ENCODE measurements at places on chromosomes 6 and 20.

DNA sequence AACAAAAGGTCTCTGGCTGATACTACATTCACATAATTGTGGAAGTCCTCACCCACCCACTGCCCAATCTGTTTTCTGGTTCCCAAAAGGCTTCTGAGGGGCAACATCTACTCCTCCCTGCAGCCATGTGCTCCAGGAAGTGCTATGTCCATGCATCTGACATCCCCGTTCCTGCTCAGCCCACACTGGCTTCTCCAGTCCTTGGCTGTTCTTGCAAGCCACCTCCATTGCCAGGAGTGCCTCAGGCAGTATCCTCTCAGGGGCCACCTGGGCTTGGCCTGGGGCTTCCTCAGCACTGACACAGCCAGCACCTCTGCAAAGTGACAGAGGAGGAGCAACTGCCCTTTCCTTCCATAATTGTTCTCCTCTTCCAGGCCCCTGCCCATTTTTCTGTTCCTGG is 18.3 kb downstream of the ARHGAP18 start:
- DNase-seq, result no peak
- H3K4me3 ChIP-seq, result no peak overlapping the region
- no peaks in the 10 kb centered on the region for H3K27me3 ChIP-seq
- H3K4me1 ChIP-seq, result peaks cover 20% of the 10 kb centered on the region

- no peak overlapping the region for H3K27ac ChIP-seq
- H3K4me3 ChIP-seq, result no peak overlapping the region
- H3K36me3 ChIP-seq, result no peaks in the 10 kb centered on the region
- H3K27me3 ChIP-seq, result no peaks in the 10 kb centered on the region
Observed at GRCh38 chr6:121616406-121616805, 181.0 kb downstream of the GJA1 start.

- DNase-seq, result no peak
- H3K27ac ChIP-seq, result peak overlapping the region; percentile 76
- no peaks in the 10 kb centered on the region for H3K27me3 ChIP-seq
- peaks cover 38% of the 10 kb centered on the region for H3K36me3 ChIP-seq
- peaks cover 16% of the 10 kb centered on the region for H3K4me1 ChIP-seq
Observed at GRCh38 chr20:32236048-32236533, 28.4 kb downstream of the POFUT1 start.

GRCh38 chr6:2033544-2033943 is 211.9 kb downstream of the GMDS start:
- H3K27ac ChIP-seq, result no peak overlapping the region
- H3K4me1 ChIP-seq, result peaks cover 43% of the 10 kb centered on the region
- peaks cover 9% of the 10 kb centered on the region for H3K27me3 ChIP-seq
- H3K4me3 ChIP-seq, result no peak overlapping the region

GRCh38 chr6:128827675-128828464 is 55.1 kb upstream of the LAMA2 start:
- H3K4me1 ChIP-seq, result no peaks in the 10 kb centered on the region
- H3K4me3 ChIP-seq, result no peak overlapping the region
- H3K27me3 ChIP-seq, result peaks cover 13% of the 10 kb centered on the region
- DNase-seq, result no peak

- peaks cover 17% of the 10 kb centered on the region for H3K4me1 ChIP-seq
- H3K4me3 ChIP-seq, result no peak overlapping the region
Observed at GRCh38 chr6:23526526-23526925, 599.5 kb upstream of the NRSN1 start.

DNA sequence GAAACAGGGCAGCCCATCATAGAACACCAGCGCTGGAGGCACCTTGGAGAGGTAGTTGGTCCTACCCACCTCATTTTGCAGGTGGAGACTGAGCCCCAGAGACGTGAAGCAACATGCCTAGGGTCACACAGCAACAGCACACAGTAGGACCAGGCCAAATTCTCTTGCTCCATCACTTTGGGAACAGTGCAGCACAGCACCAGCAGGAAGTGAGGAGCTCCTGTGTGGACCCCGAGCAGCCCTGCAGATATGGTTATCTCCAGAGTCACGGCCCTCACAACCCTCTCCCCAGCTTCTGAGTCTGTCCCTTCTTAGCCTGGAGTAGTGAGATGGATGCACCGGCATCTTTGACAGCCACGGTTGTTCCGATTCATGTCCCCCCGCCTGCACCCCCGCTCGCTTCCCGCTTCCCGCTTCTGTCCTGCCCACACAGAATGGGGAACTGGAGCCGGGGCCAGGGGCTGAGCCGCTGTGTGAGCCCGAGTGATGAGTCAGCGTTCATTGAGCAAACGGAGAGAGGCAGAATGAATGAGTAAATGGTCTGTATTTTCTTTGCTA is 72.6 kb upstream of the DUSP22 start:
- DNase-seq, result no peak
- no peaks in the 10 kb centered on the region for H3K36me3 ChIP-seq
- H3K27ac ChIP-seq, result no peak overlapping the region
- peaks cover 2% of the 10 kb centered on the region for H3K4me1 ChIP-seq
- peaks cover 33% of the 10 kb centered on the region for H3K27me3 ChIP-seq
- H3K4me3 ChIP-seq, result no peak overlapping the region

GRCh38 chr6:9610620-9611415 is 804.1 kb downstream of the TFAP2A start:
- peaks cover 18% of the 10 kb centered on the region for H3K4me1 ChIP-seq
- H3K27ac ChIP-seq, result no peak overlapping the region
- no peaks in the 10 kb centered on the region for H3K36me3 ChIP-seq
- peaks cover 19% of the 10 kb centered on the region for H3K27me3 ChIP-seq
- no peak overlapping the region for H3K4me3 ChIP-seq

GRCh38 chr6:166955865-166956443 is 396 bp downstream of the RNASET2 start:
- H3K4me3 ChIP-seq, result peak overlapping the region; percentile 85
- no peak for DNase-seq
- peaks cover 2% of the 10 kb centered on the region for H3K27me3 ChIP-seq
- H3K27ac ChIP-seq, result no peak overlapping the region
- H3K4me1 ChIP-seq, result peaks cover 36% of the 10 kb centered on the region
- H3K36me3 ChIP-seq, result peaks cover 4% of the 10 kb centered on the region

DNA sequence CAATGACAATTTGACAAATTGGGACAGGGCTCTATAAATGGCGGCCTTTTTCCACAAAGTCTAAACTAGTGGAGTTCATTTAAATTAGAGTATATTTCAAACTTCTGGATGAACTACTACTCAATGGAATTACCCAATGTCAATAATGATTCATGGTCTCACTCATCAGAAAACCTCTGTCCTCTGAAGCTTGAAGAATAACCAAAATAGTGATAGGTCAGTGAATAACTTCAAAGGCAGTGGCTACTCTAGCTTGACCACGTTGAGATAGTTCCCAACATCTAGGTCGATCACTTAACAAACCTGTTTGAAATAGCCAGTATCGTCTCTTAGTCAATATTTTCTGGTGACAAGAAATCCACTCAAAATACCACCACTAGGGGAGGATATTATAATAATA is 197.6 kb downstream of the HDGFL1 start:
- no peak overlapping the region for H3K27ac ChIP-seq
- peaks cover 16% of the 10 kb centered on the region for H3K4me1 ChIP-seq
- no peaks in the 10 kb centered on the region for H3K36me3 ChIP-seq
- no peaks in the 10 kb centered on the region for H3K27me3 ChIP-seq

DNA sequence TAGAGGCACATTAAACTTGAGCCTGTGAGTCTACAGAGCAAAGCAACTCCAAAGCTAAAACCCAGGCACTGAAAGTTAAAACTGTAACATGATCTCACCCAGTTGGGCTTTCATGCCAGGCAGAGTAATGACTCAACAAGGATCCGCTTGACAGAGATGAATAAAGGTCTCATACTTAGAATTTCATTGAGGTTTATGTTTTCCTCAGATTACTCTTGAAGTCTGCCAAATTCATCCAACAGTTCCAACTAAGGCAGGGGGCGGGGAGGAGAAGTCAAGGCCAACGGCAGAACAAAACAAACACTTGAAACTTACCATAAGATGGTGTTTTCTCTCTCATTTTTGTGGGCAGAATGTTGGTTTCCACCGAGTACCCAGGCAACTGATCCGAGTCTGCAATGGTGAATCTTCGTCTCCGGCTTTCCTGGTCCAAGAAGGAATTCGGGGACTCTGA is 54.0 kb upstream of the IPCEF1 start:
- H3K27ac ChIP-seq, result peak overlapping the region; percentile 95
- H3K4me3 ChIP-seq, result no peak overlapping the region
- no peaks in the 10 kb centered on the region for H3K27me3 ChIP-seq
- peaks cover 24% of the 10 kb centered on the region for H3K4me1 ChIP-seq
- DNase-seq, result no peak

GRCh38 chr6:143100429-143100828 is 39.7 kb downstream of the AIG1 start:
- DNase-seq, result no peak
- no peak overlapping the region for H3K4me3 ChIP-seq
- no peaks in the 10 kb centered on the region for H3K27me3 ChIP-seq
- no peaks in the 10 kb centered on the region for H3K4me1 ChIP-seq

GRCh38 chr6:2158596-2159271 is 86.7 kb downstream of the GMDS start:
- H3K4me1 ChIP-seq, result peaks cover 21% of the 10 kb centered on the region
- peaks cover 3% of the 10 kb centered on the region for H3K27me3 ChIP-seq
- no peak overlapping the region for H3K4me3 ChIP-seq
- H3K27ac ChIP-seq, result no peak overlapping the region
- no peak for DNase-seq

- H3K27me3 ChIP-seq, result peaks cover 13% of the 10 kb centered on the region
- H3K4me1 ChIP-seq, result no peaks in the 10 kb centered on the region
- no peak overlapping the region for H3K4me3 ChIP-seq
- no peak overlapping the region for H3K27ac ChIP-seq
Observed at GRCh38 chr6:20332441-20333006, 69.2 kb upstream of the E2F3 start.

GRCh38 chr6:139549561-139550070 is 175.2 kb upstream of the CITED2 start:
- H3K27ac ChIP-seq, result peak overlapping the region; percentile 28
- peaks cover 58% of the 10 kb centered on the region for H3K4me1 ChIP-seq
- H3K4me3 ChIP-seq, result no peak overlapping the region
- no peaks in the 10 kb centered on the region for H3K27me3 ChIP-seq

DNA sequence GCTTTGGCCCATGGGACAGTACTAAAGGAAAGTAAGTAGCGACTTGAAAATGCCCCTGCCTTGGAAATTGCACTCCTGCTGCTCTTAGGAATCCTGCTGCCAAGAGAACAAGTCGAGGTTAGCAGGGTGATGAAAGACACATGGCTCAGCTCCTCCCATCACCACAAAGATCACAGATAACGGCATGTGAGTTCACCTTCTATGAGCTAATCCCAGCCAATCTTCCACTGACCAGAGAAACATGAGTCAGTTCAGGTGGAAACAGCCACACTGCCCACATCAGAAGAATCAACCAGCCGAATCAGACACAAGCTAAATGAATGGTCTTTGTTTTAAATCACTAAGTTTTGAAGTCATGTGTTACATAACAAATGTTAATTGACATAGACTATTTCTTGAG is 106.3 kb downstream of the PRKN start:
- no peaks in the 10 kb centered on the region for H3K36me3 ChIP-seq
- no peak for DNase-seq
- no peaks in the 10 kb centered on the region for H3K27me3 ChIP-seq
- H3K4me1 ChIP-seq, result peaks cover 4% of the 10 kb centered on the region

DNA sequence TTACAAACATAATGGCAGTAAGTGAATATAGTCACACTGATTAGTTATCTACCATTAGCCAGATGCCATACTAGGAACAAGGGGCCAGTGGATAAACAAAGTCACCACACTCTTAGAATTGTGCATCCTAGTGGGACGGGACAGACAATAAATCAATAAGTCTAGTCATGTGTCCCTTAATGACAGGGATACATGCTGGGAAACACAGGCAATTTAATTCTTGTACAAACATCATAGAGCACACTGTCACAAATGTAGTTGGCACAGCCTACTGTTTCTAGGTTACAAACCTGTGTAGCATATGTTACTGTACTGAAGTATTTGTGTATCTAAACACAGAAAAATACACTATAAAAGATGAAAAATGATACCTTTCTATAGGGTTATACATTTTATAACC is 123.0 kb upstream of the FAM184A start:
- H3K36me3 ChIP-seq, result peaks cover 18% of the 10 kb centered on the region
- H3K4me3 ChIP-seq, result no peak overlapping the region
- no peak overlapping the region for H3K27ac ChIP-seq
- H3K4me1 ChIP-seq, result peaks cover 9% of the 10 kb centered on the region
- no peaks in the 10 kb centered on the region for H3K27me3 ChIP-seq

DNA sequence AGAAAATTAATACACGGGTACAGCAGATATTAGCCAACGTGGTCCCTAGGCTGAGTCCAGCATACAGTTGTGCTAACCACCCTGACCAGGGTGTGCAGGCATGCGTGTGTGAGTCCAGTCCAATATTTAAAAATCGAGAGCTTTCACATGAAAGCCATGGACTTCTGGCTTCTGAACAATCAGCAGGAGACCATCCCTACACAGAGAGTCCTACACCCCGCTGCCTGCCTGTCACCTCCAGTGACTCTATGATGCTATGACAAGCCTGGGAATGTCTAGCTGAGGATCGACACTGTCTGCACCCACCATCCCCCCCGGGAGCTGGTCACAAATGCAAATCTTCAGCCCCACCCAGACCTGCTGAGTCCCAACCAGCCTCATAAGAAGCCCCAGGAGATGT is 7.9 kb downstream of the ACSS1 start:
- no peak for DNase-seq
- H3K27ac ChIP-seq, result no peak overlapping the region
- H3K4me1 ChIP-seq, result peaks cover 4% of the 10 kb centered on the region
- H3K4me3 ChIP-seq, result no peak overlapping the region
- H3K27me3 ChIP-seq, result peaks cover 84% of the 10 kb centered on the region
- no peaks in the 10 kb centered on the region for H3K36me3 ChIP-seq

DNA sequence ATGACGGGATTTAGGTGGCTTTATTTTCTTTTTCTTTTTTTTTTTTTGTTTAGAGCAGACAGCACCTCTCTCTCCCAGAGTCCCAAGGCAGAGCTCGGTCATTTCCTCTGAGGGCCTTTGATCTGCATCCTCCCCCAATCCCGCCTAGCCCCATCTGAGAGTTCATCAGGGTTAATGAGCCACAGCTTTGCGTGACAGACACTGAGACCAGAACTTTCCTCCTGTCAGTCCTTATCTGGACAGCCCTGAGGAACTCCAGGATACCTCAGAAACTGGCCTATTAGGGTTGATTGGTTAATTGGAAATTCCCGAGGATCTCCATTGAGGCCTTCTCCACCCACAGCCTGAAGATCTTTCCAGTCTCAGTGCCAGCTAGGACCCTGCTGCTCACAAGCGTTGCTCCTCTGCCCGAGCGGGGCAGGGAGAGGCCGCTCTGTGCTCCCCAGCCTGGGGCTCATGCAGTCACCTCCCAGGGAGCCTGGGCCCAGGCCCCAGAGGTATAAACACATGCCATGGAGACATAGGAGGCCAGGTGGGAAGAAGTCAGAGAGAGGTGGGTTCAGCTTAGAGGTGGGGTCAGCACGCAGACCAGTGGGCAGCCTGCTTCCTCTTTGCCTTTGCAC is 1.4 kb upstream of the LRRN4 start:
- peak overlapping the region; percentile 51 for H3K4me3 ChIP-seq
- H3K36me3 ChIP-seq, result peaks cover 2% of the 10 kb centered on the region
- peaks cover 79% of the 10 kb centered on the region for H3K4me1 ChIP-seq
- H3K27me3 ChIP-seq, result peaks cover 8% of the 10 kb centered on the region
- no peak for DNase-seq

DNA sequence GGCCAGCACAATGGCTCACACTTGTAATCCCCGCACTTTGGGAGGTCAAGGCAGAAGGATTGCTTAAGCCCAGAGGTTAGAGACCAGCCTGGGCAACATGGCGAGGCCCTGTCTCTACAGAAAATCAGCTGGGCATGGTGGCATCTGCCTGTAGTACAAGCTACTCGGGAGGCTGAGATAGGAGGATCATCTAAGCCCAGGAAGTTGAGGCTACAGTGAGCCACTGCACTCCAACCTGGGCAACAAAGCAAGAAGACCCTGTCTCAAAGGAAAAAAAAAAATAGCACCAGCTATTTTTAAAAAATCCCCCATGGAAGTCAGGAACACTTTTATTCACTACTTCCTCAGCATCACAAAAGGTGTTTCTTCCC is 45.2 kb upstream of the FOXQ1 start:
- H3K4me1 ChIP-seq, result peaks cover 8% of the 10 kb centered on the region
- no peak for DNase-seq
- no peak overlapping the region for H3K4me3 ChIP-seq
- no peak overlapping the region for H3K27ac ChIP-seq
- H3K36me3 ChIP-seq, result no peaks in the 10 kb centered on the region

All from mesothelial cell of epicardium (in vitro differentiated cells).